ENCODE measurements at places on chromosomes 2 and 18.

DNA sequence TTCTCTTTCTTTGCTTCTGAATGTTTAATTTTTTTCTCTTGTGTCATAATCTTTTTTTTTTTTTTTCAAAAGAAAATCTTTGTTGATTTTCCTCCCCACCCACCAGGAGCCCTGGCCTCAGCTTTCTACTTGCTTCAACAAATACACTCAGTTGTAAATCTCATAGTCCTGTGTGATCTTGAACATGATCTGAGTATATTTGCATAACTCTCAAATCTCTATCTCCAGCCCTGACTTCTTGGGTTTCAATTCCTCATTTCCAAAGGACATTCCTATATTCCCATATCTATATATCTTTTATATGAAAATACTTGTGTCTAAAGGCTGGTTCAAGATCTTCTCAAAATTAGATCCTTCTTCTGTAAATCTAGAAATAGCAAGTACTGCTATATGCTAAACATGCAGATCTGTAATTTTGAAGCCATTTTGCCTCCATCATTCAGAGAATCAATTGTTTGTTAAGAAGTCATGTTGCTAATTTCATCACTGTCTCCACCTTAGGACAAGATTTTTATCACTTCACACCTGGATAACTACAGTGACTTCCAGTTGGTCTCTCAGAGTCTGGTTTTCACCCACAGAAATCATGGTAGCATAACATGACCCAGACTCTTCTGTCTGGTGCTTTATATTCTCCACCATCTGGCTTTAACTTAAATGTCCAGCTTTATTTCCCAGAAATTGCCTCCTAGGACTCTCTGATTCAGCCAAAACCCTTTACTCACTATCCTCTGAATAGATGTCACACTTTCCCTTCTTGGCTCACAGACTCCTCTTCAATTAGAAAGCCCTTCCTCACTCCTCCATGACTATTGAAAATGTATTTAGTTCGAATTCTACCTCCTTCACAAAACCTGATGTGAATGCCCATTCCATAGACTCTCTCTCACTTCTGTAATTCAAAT is 98.1 kb downstream of the ZEB2 start:
- no peak for DNase-seq

DNA sequence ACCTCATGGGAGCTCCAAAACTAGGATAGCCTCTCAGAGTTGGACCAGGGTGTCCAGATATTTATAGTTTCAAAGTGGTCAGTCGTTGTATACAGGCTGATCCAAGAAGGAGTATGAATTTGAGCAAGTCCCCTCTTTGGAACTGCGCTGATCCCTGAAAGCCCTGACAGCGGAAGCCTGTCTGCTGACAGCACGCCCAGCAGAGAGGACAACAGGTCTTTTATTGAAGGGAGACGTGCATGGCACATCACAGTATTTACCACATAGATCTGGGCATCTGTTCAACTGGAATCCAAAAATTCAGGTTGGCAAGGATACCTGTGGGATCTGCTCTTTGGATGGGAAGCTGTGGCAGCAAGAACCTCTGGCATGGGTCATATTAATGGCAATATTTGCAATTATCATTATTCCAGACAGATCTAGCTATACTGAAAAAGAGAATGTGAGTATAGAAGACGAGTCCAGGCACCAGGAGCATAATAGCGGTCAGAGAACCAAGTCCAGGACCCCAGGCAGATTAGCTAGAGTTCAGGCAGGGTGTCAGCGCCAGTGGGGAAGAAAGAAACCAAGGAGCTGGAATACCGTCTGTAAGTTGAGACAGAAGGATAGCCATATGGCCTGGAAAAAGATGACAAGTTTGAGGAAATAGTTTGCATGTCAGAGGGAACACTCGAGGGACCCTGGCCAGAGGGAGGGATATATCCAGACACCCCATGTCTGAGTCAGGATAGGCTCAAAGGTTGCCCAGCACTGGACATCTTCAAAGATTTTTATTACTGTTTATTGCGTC is 260.4 kb upstream of the FANCL start:
- DNase-seq = no peak

DNA sequence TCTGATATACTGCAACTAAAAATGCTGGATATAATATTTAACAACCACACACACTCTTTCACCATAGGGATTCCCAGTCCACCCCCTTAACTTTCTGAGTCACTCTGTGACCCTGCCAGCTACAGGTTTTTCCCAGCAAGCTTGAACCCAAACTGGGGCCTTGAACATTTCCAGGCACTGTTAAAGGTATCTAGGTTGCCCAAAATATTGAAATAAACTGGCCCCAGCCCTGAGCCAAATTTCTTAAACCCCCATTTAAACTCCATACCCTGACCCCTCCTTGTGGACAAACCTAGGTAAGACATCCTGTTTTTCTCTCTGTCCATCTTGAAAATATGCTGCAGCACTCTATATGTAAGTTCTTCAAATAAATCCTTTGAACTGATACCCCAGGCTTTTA is 19.7 kb upstream of the DCTN1 start:
- DNase-seq = peak; percentile 24

DNA sequence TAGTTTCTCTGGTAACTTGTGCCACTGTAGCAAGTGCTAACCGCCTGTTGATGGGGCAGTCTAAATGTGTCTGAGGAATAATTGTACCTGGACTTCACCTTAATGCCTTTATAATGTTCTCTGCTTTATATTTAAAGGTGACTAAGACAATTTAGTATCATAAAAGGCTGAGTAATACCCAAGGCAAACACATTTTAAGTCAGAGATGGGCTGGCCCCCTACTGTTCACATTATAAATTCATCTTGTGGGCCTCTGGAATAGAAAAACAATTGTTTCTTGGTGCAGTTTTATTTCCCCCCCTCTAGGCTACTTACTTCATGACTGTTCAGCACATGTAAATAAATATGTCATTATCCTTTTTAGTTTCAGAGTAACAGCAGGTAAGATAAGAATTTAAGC is 559.3 kb upstream of the PIK3C3 start:
- no peak for DNase-seq

- DNase-seq = no peak
Measured at GRCh38 chr2:133841900-133842299, 273.6 kb upstream of the NCKAP5 start.

GRCh38 chr2:152657043-152657442 is 60.2 kb downstream of the PRPF40A start:
- DNase-seq = no peak

GRCh38 chr2:32825291-32825712 is 121.5 kb upstream of the LTBP1 start:
- DNase-seq = no peak

- no peak for DNase-seq
Measured at GRCh38 chr2:232268636-232269165, 109.8 kb upstream of the ALPP start.

DNA sequence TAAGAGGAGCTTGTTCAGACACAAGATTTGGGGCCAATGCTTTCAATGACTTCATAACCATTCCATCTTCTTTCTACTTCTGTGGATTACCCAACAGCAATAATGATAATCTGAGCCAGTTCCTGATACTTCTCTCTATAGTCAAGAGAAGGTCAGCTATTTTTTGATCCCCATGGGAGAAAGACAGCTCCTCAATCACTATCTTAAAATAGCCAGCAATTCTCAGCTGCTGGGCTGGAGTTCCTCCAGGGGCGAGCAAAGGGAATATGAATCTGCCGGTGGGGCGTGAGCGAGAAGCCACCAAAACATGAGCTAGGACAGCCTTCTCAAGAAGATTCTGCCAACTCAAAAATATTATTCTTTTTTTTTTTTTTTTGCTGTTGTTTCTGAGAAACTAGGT is at the start of gene TMEM182:
TSS of gene TMEM182 (plus strand) at position 269 of the 400 bp plus-strand sequence. CDS start 187 bp downstream, outside the sequence.
- no peak for DNase-seq

DNA sequence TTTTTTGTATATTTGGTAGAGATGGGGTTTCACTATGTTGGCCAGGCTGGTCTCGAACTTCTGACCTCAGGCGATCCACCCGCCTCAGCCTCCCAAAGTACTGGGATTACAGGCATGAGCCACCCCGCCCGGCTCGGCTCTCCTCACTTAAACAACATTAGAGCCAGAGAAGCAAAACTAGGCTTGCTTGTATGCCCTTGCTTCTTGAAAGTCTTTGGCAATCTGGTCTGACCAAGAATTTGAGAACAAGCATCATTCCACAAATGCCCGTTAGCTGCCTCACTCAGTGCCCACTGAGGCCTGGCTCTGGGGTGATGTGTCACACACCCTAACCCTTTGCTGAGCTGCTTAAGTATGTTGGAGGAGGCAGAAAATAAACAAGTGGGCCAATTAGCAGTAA is 33.5 kb downstream of the SOWAHC start:
- DNase-seq = no peak

DNA sequence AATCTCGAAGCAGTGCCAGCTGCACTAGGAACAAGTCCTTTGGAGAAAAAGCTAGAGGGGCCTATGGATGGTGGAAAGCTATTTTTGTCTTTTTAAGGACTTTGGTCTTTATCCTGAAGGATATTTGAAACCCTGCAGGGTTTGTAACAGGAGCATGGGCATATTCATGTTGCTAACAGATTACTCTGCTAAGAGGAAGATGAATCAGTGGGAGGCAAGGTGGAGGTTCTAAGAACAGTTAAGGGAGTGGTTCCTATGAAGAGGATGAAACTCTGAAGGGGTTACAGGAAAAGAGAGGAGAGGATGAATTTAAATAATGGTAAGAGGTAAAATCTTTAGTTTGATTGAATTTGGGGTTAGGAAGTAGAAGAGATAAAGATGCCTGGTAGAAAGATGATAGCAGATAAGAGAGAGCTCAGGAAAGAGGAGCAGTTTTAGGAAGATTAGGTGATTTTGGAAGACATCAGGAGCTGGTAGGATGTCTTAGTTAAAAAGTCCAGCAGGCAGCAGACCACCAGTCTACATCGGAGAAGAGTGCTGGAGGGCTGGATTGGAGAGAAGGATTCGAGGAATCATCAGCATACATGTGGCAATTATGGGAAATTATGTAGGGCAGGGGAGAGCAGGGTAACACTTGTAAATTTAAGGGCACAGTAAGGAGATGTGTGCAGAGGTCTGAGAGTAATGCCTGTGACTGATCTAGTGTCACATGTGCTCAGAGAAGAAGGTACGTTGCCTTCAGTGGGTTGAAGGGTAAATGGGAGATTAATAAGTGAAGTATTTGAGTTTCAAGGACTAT is 39.3 kb upstream of the C1GALT1C1L start:
- DNase-seq = no peak

DNA sequence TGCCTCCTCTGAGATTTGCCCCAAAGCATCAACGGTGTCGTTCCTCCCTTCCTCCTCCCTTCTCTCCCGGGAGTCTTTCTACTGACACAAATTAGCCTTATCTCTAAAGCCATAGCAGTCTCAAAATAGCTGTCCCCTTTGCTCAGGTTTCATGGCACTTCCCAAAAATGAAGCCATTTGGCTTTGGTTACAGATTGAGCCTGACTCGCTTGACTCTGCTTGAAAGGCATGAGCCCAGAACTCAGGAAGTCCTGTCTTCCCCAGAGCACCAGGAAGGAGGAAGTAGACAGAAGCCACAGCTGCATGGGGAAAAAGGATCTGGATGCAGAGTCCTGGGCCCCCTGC is 234.4 kb upstream of the RGPD4 start:
- no peak for DNase-seq

GRCh38 chr2:15127876-15128275 is 433.3 kb downstream of the NBAS start:
- DNase-seq = no peak

GRCh38 chr2:187532333-187533120 is 21.7 kb downstream of the TFPI start:
- DNase-seq = no peak

All from NCI-H2029 treated with DMSO at 0.1 percent for 48 hours (cell line).